ENCODE measurements at places on chromosomes 13 and 19.

DNA sequence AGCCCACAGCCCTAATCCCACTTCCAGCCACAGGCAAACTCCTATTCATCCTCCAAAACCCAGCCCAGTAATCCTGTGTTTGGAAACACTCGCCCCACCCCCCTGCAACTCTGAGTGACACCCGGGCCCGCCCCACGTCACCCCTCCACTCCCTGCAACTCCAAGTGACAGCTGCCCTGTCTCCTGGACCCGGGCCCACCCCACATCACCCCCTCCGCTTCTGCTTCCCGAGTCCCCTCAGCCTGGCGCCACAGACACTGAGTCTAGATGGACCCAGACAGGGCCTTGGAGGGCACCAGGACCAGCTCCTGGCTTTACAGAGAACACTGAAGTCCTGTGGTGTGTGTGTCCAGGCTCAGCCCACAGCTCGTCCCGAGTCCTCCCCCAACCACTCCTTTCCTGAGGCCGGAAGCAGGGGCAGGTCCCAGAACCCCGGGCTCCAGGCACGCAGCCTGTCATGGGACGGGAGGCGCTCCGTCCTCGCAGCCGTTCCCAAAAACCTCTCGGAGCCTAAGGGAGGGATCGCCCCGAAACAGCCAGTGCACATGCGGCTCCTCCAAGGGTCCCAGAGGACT is 7.7 kb downstream of the REXO1 start:
- DNase-seq = no peak

- DNase-seq = peak; percentile 86
These were observed 1.5 kb upstream of the RAB3A start for GRCh38 chr19:18205200-18205892.

- DNase-seq = no peak
These were observed 8.9 kb downstream of the TTYH1 start for GRCh38 chr19:54424201-54424600.

- peak; percentile 36 for DNase-seq
These were observed 957 bp upstream of the CCDC194 start for GRCh38 chr19:17394891-17395415.

- peak; percentile 71 for DNase-seq
These were observed 1.1 kb downstream of the SHISA2 start for GRCh38 chr13:26050568-26051230.

- no peak for DNase-seq
These were observed 33.2 kb downstream of the ZNF473 start for GRCh38 chr19:50059045-50059444.

- no peak for DNase-seq
These were observed at the start of gene PRMT1 for GRCh38 chr19:49677231-49677900. Gene PRMT1 (plus strand): TSS chr19:49677271. CDS start chr19:49677281, 10 bp downstream.

DNA sequence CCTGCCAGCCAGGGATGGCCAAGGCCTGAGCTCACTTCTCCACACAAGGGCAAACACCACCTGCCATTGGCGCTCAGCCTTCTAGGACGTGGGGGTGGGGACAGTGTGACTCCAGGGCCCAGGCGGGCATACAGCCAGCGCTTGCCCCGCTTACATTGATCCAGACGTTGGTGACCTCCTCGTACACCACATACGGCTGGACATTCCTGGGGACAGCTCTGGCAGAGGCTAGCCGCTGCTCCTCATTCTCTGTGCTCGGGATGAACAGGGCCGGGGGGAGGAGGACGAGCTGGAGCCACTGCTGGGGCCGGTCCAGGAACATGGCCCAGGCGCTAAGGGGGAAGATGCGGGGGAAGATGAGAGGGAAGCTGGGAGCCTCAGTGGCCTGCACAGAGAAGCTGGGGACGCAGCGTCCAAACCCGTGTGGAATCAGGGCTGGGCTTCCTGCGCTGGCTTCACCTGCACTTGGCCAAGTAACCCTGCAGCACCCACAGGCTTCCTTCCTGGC is 25.1 kb upstream of the MYDGF start:
- DNase-seq = no peak

GRCh38 chr19:42254089-42254849 is 659 bp downstream of the ERF start:
- peak; percentile 87 for DNase-seq

DNA sequence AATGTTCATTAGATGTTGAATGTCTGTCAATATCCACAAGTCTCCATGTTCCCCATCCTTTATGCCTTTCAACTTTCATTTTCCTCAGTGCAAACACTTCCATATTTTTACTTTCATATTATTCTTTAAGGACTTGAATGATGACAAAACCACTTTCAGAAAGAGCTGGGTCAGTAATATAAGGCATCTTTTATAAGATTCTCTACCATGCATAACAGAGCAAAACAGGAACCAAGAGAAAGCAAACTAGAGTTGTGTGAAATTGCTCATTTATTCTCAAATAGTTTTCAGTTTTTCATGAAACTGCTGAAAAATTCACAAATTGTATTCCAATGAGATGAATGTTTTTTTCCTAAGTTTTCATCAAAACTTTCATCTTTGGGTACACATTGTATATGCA is 1247.6 kb downstream of the PCDH17 start:
- no peak for DNase-seq

DNA sequence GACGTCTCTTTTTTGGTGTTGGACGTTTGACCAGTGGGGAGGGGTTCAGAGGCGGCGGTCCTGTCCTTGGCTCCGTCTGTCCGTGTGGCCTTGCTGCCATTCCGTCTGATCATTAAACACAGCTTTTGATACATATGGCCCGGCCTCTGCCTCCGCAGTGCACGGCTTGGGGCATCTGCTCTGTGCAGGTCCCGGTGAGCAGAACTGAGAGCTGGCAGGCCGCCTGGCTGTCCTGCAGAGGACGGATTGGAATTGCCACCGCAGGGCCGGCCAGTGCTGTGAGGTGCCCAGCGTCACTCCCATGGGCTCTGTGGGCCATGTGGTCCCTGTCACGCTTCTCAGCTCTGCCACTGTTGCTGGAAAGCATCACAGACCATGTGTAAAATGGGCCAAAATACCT is 5.4 kb upstream of the TMPRSS9 start:
- DNase-seq = no peak

GRCh38 chr13:98990701-98991100 is 12.8 kb upstream of the DOCK9 start:
- DNase-seq = no peak

GRCh38 chr19:45591004-45591637 is 6.5 kb upstream of the OPA3 start:
- no peak for DNase-seq

- no peak for DNase-seq
These were observed 70.8 kb upstream of the GPR12 start for GRCh38 chr13:26831336-26831908.

DNA sequence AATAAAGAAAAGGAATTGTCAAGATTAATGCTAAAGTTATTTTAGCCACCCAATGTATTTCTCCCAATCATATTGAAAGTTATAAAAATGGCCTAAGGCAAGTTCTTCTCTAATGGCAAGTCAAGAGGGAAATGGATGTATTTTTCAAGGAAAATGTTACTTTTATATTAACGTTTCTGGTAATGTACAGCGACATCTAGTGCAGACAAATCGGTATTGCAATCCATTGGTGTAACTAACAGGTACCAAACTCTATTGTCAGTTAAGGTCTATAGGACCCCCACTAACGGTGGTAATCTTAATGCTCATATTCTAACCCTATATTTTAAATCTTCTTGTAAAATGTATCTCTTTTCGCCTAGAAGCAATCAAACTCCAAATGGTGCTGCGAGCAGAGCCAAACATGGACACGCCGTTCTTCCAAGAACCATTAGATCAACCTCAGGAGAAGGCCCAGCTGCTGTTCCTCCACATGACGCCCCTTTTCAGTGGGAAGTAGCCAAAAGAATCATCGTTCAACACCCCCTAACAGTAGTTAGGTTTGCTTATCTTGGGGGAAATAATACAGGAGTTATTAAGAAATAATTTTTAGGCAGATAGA is 98.5 kb upstream of the PABPC3 start:
- no peak for DNase-seq

GRCh38 chr13:52707375-52707774 is 32.2 kb downstream of the CNMD start:
- no peak for DNase-seq

DNA sequence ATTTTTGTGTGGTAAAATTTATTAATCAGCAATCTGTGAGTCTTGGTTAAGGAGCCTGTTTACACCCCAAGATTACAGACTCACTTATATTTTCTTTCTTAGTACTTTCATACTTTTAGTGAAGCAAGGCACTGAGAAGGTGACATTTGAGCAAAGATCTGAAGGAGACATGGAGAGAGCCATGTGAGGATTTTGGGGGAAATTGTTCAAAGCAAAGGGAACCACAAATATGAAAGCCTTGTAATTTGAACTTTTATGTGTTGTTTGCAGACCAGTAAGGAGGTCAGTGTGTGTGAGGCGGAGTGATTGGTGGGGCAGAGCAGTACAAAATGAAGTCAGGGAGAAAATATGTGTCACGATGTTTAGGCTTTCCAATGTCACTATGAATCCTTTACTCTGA is 140.7 kb upstream of the KLF12 start:
- no peak for DNase-seq

DNA sequence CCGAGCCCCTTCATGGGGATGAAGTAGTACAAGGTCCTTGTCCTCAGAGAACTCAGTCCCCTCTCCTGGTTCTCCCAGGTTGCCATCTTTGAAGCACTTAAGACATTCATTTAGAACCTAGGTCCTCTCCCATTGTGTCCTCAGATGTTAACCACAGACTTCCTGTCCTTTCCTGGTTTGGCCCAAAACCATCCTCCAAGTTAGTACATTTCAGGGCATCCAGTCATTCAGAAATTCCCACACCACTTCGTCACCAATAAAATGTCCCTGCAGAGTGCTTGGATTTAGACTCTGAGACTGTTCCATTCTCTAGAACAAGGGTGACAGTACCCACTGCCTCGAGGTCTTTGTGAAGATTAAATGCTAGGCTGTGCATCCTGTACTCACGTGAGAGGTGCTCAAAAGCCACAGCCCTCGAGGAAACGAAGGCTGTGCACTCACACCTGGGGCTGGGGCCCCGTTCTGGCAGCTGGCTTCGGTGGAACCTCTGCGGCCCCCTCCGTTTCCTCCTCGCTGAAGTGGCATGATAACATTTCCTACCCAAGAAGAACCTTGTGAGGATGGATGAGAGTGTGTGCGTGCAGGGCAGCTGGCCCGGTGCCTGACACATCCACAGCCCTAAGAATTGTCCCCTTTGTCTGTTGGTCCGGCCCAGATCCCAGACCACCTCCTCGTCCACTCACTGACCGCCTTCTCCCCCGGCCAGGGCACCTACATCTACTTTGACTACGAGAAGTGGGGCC is 4.7 kb downstream of the LENG1 start:
- DNase-seq = no peak

DNA sequence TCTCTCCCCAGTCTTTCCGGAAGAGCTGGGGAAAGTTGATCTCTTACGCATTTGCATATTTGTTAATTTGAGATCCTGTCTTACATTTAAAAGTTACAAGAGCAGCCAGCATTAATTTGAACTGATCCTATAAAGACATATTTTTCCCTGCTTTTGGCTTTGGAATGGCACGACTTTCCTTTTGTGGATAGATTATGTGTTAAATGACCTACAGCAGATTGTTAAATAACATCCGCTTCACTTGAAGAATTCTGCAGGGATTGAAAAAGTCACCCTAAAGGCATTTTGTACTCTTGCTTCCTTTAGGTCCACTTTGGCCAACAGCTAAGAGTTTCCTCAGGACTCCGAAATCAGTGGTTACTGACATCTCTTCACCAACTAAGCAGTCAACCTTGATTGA is 334.0 kb downstream of the TBC1D4 start:
- DNase-seq = no peak

DNA sequence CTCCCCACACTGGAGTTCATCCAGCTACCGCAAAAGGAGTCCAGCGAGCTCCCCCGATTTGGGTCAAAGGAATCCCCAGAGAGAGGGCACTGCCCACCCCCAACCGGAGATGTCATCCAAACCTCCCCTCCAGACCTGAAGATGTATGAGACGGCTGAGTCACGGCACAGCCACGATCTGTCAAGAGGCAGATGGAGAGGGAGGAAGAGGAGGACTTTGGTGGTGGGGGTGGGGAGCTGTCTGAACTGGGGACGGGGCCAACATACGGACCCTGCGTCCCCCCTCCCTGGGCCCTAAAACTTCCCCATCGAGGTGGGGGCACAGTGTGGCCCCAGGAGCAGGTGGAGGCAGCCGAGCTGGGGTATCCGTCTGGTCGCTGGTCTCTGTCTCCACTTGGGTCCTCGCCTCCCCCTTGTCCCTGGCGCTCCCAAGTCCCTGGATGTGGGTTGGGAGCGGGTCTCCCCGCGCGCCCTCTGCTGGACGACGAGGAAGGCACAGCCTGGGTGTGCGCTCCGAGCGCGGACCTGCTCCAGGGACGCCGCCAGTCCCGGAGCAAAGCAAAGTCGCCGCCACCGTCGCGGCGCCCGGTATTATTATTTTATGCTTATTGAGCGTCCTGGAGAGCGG is 3.8 kb downstream of the PDE4A start:
- peak; percentile 87 for DNase-seq

Data from right forelimb (tissue), 1 donor.